CD4-positive, alpha-beta T cell treated with Interleukin-1 beta for 1 hour (primary cell): ENCODE measurements at places on chromosomes 3 and 15.

DNA sequence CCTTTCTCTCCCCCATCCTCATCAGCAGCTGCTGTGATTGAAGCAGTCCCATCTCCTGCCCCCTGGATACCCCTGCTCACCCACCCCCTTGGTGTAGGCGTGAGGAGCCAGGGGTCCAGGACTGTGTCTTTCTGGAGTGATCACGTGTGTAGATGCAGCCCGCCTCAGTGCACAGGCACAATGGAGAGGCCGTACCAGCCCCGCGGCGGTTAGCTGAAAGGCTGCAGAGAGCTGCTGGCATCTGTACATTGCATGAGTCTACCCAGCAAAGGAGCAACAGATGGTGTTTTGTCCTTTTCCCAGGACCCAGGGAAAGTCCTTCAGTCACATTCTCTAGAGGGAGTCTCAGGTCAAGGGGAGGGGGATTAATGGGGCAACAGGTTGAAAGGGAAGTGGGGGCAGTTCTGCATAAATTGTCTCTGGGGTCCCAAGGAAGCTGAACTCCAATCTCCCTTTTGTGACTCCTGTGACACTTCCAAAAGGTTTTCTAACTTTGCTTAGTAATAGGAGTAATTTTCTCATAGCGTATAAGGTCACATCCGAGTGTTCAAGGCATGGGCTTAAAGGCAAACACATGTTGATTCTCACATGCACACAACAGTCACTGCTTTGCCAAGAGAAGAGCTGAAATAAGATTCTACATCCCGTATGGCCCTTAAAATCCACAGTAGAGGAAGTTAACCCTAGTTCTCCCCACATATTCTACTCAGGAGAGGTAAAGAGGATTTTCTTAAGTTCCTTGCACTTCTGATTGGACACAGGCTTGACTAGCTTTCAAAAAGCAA is 7.1 kb downstream of the CSPG5 start:
- no peak for DNase-seq

GRCh38 chr15:71248386-71248785 is 133.1 kb downstream of the THSD4 start:
- DNase-seq: no peak

- DNase-seq: no peak
These were observed 31.1 kb downstream of the MME start for GRCh38 chr3:155110996-155111901.

- DNase-seq: no peak
These were observed 114.8 kb upstream of the THBS1 start for GRCh38 chr15:39465843-39466749.

DNA sequence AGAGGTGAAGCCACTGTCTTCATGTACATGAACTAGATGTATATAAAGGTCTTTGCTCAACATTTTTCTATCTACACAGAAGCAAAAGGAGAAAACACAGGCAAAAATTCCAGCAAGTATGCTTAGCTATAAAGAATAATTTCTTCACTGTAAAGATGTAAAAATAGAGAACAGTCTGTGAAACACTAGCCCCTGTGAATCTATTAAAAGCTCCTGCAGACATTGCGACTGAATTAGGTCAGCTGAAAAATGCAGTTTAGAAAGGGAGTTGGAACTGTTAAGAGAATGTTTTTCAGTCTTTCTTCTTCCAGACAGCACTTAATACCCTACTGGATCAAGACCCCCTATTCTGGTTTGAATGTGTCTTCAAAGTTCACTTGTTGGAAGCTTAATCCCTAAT is 291.5 kb downstream of the KBTBD8 start:
- no peak for DNase-seq

DNA sequence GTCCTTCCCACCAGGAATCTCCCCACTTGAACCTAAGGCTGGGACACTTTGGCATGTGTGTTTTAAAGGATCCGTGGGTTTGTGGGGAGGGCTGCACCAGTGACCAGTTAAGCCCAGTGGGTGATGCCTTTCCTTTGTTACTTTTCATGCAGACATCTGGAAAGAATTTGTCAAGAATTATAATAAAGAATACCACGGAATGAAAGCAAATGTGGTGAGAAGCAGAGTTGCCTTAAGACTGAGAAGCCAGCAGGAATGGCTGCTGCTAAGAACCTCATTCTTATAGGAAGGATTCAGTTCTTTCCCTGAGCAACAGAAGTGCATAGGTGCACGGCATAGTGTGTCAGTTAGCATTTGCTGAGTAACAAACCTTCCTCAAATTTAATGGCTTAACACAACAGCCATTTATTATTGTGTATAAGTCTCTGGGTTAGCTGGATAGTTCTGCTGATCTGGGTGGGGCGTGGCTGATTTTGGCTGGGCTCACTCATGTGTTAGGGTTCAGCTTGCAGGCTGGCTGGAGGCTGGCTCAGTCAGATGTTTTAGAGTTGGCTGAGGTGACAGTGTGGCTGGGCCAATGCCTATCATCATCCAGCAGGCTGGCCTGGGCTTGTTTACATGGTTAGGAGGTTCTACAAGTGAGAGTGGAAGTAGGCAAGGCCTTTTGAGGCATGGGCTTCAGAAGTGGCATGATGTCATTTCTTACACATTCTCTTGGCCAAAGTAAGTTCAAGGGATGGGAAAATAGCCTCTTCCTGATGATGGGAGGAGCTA is 262.7 kb upstream of the CTDSPL start:
- no peak for DNase-seq

DNA sequence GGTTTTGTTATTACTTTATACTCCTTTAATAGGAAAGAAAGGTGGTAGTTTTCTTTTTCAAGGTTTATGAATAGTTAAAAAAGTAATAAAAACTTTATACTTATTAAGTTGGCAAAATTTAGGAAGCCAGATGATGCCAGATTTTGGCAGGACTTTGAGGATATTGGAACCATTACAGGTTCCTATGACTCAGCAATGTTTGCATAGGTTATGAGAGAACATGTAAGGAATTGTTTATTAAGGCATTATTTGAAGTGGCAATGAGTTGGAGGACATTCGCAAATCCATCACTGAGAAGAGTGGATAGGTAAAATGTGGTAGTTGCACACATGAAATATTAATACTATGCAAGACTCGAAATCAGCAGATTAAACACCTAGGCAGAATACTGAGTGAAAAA is 29.9 kb downstream of the CDAN1 start:
- DNase-seq: no peak

DNA sequence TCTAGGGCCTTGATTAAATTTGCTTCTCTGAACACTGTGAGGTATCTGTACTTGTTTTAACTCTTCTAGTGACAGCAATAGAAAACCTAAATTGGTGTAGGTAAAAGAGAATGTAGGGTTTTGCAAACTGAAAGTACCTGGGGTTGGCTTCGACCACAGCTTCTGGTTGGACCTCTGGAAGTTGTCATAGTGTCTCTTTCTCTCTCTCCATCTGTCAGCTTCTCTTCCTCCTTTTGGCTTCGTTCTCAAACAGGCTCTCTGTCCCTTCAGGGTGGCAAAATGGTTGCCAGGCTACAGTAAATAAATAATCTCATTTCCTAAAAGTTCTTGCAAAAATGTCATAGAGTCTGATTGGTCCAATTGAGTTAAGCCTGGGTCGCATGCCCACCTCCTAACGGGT is 149.3 kb upstream of the CTDSPL start:
- DNase-seq: no peak

GRCh38 chr3:140298043-140298442 is 363.1 kb downstream of the CLSTN2 start:
- no peak for DNase-seq

DNA sequence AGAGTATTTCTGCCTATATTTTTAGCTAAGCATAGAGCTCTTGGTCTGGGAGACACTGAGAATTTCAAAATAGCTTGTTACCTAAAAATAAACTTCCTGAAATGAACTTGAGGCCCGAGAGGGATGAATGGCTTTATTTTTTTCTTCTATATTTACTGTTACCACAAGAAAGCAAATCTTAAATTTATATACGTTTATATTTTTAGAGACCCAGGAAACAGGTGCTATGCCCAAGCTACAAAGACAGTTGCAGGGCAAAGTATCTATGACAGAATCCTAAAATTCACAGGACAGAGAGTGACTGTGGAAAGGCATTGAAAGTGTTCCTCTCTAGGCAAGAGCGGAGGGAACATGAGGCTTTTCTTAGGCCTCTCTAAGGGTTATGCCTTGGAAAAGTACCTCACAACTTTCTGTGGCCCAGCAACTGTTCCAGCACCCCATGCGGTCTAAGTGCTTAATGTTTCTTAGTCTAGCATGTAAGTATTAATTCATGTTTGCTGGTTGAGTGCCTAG is 36.5 kb downstream of the TGFBR2 start:
- no peak for DNase-seq

GRCh38 chr3:184242297-184242685 is 6.5 kb downstream of the ALG3 start:
- no peak for DNase-seq

- no peak for DNase-seq
These were observed 9.2 kb upstream of the TMEM212 start for GRCh38 chr3:171833789-171834460.

GRCh38 chr3:71912839-71913495 is 128.0 kb upstream of the PROK2 start:
- no peak for DNase-seq

- peak; percentile 14 for DNase-seq
These were observed 25.9 kb upstream of the GP9 start for GRCh38 chr3:129034642-129035041.

DNA sequence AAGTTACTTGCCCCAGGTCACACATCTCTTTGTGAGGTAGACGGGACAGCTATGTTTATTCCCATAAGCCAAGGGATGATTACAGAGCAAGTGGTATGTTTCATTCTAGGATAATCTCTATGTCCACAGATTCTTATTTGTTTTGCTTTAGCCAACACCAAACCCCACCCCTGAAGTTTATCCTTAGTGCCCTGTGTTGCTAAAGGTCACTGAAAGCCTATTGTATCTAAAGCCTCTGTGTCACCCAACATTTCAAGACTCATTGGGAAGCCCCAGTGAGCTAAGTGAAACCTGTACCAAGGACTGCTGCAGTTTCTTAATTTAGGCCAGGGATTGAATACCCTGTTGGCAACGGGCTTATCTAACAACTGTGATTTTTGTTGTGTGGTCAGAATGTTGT is 135.6 kb downstream of the ADAMTS9 start:
- DNase-seq: no peak
